ENCODE measurements at places on chromosomes 1 and 21.

DNA sequence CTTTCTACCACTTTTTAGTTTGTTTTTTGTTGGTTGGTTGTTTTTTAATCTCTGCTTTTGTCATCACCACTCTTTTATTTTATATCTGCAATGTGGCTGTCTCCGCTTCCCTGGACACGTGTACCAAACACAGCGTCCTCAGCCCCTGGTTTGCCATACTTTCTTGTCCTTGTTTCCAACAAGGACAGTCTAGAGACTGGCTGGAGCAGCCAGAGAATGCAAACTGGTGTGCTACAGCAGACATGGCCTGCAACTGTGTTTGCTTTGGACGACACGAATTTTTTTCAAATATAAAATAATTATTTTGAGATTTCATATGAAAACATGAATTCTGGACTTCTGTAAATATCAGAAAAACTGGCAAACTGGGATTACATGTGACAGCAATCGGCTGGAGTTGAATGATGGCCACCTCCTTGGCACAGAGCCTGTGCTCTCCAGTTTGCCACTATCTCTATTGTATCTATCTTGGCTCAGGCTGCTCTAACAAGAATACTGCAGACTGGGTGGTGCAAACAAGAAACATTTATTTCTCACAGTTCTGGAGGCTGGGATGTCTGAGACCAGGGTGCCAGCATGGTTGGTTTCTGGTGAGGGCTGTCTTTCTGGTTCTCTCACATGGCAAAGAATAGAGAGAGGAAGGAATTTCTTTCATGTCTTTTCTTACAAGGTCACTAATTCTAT lies 34.6 kb upstream of the POU2F1 start:
- DNase-seq = no peak

- no peak for DNase-seq
These were observed 84.6 kb downstream of the NEGR1 start for GRCh38 chr1:72197786-72198185.

DNA sequence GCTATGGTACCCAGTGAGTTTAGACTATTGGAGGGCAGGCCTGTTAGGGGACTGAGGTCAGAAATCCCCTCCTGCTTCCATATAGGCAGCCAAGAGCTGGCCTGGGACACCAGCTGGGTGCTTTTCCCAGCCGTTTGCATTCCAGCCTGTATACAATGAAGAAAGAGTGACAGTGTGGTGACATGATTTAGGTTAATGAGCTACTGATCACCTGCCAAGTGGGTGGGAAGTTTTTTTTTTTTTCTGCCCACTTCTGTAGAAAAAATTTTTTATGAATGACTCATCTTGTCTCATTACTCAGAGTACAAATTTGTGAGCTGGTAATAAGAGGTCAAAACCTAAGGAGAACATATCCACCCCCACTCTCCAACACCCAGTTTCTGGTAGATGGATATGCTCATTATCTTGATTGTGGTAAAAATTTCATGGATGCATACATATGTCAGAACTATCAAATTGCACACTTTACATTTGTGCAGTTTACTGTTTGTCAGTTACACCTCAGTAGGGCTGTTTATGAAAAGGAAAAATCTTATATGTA lies 16.4 kb upstream of the CGN start:
- no peak for DNase-seq

DNA sequence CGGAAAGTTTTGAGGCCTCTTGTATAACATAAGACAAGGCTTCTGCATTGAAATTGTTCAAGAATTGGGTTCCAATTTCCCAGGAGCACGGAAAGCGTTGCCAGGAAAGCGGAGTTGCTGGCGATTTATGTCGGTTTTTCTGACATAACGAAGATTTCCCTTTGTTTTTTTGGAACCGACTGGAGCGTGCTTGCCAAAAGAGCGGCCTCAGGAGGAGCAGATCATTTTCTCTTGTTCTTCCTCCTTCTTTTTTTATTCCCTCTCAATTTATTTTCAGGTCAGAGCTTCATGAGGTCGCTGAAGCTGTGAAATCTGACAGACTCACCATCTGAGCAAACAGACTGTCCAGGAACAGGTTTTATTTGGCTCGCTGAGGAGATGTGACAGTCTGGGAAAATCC lies 275.5 kb downstream of the CAMTA1 start:
- DNase-seq = no peak

DNA sequence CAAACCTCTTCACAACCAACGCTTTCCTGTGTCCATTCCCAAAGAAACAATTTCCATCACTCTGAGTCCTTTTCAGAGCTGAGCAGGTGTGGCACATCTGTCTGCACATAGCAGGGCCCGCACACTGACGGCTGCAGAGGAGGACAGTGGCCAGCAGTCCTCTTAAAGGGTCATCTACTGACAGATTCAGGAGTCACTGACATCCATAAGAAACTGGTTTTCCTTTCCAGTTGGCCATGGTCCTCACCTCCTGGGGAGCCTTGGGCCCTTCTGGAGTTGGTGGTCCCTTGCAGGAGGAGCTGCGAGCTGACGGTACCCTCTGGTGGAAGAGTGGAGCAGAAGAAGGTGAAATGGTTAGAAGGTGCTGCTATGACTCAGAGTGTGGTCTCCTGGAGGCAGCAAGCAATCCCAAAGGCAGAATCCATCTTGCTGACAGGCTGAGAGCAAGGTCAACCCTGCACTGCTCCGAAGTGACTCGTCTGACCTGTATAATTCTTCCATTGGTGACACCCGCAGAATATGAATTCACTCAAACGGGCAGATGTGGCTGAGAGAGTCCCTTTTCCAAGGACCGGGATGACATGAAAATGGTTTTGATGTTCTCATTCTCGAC lies 278.5 kb upstream of the C1orf174 start:
- DNase-seq = no peak

- DNase-seq = no peak
These were observed 8.4 kb downstream of the PRRX1 start for GRCh38 chr1:170672316-170672715.

GRCh38 chr1:207414606-207415108 lies 39.5 kb upstream of the CR2 start:
- no peak for DNase-seq

GRCh38 chr1:32764826-32765569 lies 52.2 kb downstream of the YARS1 start:
- DNase-seq = no peak

DNA sequence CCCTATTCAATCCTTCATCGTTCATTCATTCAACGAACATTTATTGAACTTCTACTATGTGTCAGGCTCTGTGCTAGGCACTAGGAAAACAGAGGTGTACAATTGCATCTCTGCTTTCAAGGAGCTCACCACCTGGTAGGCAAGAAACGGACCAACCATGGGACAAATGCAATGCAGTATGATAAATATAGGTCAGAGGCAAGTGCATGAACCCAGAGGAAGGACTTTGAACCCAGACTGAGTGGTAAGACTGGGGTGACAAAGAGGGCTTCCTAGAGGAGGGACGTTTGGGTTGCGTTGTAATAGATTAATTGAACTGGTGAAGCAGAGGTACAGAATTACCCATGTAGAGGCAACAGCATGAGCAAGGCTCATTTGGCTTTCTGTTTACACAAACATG lies 16.4 kb downstream of the CD2 start:
- DNase-seq = no peak

All from activated gamma-delta T cell (primary cell).